SJSA1 (cell line): ENCODE measurements at places on chromosomes 6 and 20. TPM values are rescaled to one million over a fixed set of nuclear protein-coding genes. Genes with fewer than 3 reads are reported as not detected.

- no peak for DNase-seq
Observed at GRCh38 chr6:89938014-89938413, 43.7 kb downstream of the GJA10 start.

TRIM15 gene
- not detected in 2 replicates for total RNA-seq

TFAP2D gene
- not detected in 2 replicates for total RNA-seq

ACAT2 gene
- 81.8 and 120 TPM in 2 replicates for total RNA-seq

TRAPPC3L gene
- 0.06 TPM in 1 of 2 replicates, not detected in the other for total RNA-seq
